ENCODE measurements at places on chromosomes 3 and 15.

DNA sequence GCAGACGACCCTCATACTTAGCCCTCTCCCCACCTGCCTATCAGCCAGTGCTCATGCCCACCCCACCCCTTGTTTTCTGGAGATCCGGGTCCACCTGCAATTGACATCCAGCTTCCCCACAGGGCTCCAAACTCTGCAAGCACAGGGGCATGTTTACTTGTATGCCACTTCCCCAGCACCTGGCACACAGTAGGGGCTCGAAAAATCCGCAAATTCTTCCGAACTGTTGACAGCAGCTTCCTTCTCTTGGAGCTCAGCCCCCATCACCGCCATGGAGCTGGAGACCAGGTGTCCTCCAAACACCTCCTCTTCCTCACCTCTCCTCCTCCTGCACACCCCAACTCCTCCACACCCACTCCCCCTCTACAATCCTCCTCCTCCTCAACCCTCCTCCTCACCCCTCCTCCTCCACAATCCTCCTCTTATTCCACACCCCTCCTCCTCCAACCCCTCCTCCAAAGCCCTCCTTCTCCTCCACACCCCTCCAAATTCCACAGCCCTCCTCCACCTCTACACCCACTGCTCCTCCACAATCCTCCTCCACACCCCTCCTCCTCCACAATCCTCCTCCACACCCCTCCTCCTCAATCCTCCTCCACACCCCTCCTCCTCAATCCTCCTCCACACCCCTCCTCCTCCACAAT, 70.4 kb upstream of the BLM start:
- peaks cover 3% of the 10 kb centered on the region for H3K27me3 ChIP-seq
- peaks cover 14% of the 10 kb centered on the region for H3K36me3 ChIP-seq
- no peak for DNase-seq
- H3K27ac ChIP-seq, result no peak overlapping the region

DNA sequence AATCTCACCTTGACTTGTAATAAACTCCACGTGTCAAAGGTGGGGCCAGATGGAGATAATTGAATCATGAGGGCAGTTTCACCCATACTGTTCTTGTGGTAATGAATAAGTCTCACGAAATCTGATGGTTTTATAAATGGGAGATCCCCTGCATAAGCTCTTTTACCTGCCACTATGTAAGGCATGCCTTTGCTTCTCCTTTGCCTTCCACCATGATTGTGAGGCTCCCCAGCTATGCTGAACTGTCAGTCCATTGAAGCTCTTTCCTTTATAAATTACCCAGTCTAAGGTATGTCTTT, 45.5 kb downstream of the SUCNR1 start:
- no peak overlapping the region for H3K4me3 ChIP-seq
- no peak for DNase-seq
- no peak overlapping the region for H3K27ac ChIP-seq
- H3K36me3 ChIP-seq, result no peaks in the 10 kb centered on the region
- H3K27me3 ChIP-seq, result no peaks in the 10 kb centered on the region

DNA sequence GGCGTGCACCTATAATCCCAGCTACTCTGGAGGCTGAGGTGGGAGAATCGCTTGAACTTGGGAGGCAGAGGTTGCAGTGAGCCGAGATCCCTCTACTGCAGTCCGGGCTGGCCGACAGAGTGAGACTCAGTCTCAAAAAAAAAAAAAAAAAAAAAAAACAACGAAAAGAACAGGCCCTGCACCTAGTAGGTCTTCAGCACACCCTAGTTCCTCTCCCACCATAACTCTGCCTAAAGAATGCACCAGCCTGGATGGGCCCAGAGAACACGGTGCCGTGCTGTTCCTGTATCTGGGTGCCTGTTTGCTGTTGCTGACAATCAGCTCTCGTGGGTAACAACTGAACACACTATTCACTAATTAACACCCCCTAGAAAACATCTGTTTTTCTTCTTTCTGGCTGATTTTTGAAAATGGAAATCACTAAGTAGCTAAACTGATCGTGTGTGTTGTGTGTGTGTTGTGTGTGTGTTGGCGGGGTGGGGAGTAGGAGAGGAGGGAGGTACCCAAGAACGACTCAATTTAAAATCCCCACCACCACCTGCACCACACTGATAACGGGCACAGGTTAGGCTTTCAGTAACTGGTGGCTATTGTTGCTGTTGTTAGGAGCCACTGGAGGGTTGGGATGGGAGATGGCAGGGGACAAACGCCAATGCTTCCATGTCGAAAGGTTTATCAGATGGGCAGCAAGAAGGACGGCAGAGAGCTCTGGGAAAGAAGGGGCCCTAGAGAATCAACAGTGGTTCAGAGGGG, 40.6 kb upstream of the MEX3B start:
- no peak overlapping the region for H3K4me3 ChIP-seq
- no peaks in the 10 kb centered on the region for H3K36me3 ChIP-seq
- no peak for DNase-seq
- no peak overlapping the region for H3K27ac ChIP-seq
- H3K4me1 ChIP-seq, result peaks cover 6% of the 10 kb centered on the region

- H3K36me3 ChIP-seq, result no peaks in the 10 kb centered on the region
- peak overlapping the region; percentile 75 for H3K4me3 ChIP-seq
- H3K27me3 ChIP-seq, result peaks cover 69% of the 10 kb centered on the region
- H3K27ac ChIP-seq, result peak overlapping the region; percentile 79
- peak; percentile 41 for DNase-seq
Observed at GRCh38 chr15:99928429-99928981, 195.3 kb upstream of the LYSMD4 start.

- DNase-seq, result peak; percentile 83
- H3K36me3 ChIP-seq, result peaks cover 4% of the 10 kb centered on the region
- H3K27me3 ChIP-seq, result no peaks in the 10 kb centered on the region
- peak within 1 kb of the TSS; percentile 95 for H3K27ac ChIP-seq
Observed at GRCh38 chr15:76311100-76311953, at the start of gene ETFA. TSS of gene ETFA (minus strand) at chr15:76311469. CDS start at chr15:76311388, 81 bp downstream.

DNA sequence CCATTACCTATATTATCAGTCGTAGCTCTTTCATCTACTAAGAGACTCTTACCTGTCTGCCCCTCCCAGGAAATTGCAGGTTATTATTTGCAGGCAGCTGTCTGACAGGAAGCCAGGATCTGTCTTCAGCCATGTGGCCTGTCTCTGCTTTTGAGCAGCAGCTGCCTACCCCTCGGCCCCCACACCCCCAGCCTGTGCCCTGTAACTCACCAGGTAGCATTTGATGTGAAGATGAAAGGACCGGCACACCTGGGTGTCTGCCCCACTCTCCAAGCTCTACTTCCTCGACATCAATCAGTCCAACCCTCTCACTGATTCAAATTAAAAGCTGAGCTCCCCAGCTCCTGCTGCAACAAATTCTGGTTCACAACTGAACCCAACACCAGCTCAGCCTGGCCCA, 197.2 kb upstream of the CTNNB1 start:
- no peak overlapping the region for H3K27ac ChIP-seq
- H3K36me3 ChIP-seq, result no peaks in the 10 kb centered on the region
- DNase-seq, result no peak
- H3K4me3 ChIP-seq, result no peak overlapping the region
- H3K4me1 ChIP-seq, result peaks cover 3% of the 10 kb centered on the region
- H3K27me3 ChIP-seq, result peaks cover 22% of the 10 kb centered on the region

DNA sequence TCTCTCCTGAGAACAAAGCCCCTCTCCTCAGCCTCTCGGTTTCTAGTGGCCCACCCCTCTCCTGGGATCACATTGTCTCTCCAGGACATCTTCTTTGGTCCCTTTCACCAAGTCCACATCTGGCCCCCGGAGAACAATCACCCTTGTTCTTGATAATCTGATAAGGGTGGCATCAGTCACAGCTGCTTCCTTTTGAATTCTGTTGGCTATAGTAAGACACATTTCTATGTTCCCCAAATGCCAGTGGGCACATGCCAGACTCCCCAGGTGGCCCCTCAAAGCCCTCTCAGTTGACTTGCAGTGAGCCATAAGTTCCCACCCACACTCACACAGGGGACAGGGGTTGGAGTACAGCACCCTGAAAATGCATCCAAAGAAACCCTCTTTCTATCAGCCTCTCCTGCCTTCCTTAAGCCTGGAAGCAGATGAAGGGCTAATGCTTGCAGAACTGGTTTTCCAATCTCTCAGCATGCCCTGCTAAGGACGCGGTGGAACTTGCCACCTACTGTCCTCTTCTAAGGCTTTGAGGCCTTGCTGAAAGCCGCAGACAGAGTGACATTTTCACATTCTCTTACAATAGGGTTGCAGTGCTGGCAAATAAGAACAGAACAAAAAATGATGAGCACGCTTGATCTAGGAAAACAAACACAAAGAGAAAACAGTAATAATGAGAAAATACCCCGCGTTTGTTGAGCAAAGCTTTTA, 101.3 kb upstream of the SLCO3A1 start:
- H3K36me3 ChIP-seq, result no peaks in the 10 kb centered on the region
- H3K27ac ChIP-seq, result no peak overlapping the region
- no peak for DNase-seq
- H3K27me3 ChIP-seq, result peaks cover 25% of the 10 kb centered on the region
- H3K4me3 ChIP-seq, result no peak overlapping the region
- H3K4me1 ChIP-seq, result peaks cover 2% of the 10 kb centered on the region

- no peak for DNase-seq
- H3K4me1 ChIP-seq, result no peaks in the 10 kb centered on the region
- H3K36me3 ChIP-seq, result no peaks in the 10 kb centered on the region
- H3K27me3 ChIP-seq, result no peaks in the 10 kb centered on the region
- H3K27ac ChIP-seq, result no peak overlapping the region
Observed at GRCh38 chr15:91335702-91336101, 235.6 kb downstream of the SV2B start.

DNA sequence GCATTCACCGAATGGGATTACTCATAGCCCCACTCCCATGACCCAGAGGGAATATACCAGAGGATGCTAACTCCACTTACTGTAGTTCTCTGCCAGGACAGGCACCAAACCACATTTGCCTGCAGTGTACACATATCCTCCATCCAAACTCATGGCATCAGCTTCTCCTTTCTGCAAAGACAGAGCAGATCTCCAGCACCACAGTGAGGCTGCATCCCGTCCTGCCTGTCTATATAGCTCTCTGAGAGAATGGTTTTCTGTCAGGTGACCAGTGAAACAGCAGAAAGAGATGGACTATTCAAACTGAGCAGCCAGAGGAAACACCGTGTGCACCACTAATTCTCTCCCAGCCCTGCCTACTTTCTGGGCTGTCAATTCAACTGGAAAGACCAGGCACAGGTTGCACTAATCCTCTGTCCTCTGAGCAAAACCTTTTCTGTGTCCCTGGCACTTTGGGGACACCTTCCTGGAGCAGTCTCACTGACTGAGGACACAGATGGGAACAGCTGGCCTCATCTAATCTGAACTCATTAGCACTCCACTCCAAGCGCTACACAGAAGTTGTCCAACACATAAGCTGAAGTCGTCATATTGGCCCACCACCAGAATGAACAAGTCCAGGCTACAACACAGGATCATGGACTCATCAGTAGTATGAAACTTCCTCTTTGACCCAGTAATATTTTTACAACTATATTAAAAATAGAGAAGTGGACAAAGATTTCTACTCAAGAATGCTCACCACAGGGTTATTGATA, 17.3 kb downstream of the LTF start:
- peaks cover 7% of the 10 kb centered on the region for H3K27me3 ChIP-seq
- no peak for DNase-seq
- H3K27ac ChIP-seq, result no peak overlapping the region
- no peaks in the 10 kb centered on the region for H3K36me3 ChIP-seq

DNA sequence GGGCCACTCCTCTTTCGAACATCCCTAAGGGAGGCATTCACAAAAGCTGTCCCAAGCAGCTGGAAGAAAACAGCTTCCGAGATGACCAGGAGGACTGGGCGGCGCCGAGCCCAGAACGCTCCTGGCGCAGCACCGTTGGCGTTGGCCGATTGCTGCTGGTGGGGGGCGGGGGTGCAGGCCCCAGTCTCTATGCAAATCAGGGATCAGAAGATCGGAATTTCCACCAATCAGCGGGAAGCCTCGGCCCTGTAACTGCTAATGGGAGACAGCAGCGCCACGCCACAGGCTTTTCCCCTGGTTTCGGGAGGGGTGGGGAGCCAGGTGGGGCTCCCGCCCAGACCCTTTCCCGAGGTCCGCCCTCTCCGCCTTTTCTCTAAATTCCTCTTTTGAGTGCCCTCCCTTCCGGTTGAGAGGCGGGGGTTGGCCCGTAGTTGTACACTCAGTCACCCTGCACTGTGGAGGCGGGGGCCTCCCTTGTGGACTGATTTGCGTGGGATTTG, 27.0 kb downstream of the HMCES start:
- peak overlapping the region; percentile 64 for H3K4me3 ChIP-seq
- H3K36me3 ChIP-seq, result peaks cover 11% of the 10 kb centered on the region
- H3K4me1 ChIP-seq, result peaks cover 12% of the 10 kb centered on the region

Measured in progenitor cell of endocrine pancreas (in vitro differentiated cells).